ENCODE measurements at places on chromosomes 5 and 9.
A peak's percentile ranks its signal among the peaks of the same experiment; 100 is the strongest.

DNA sequence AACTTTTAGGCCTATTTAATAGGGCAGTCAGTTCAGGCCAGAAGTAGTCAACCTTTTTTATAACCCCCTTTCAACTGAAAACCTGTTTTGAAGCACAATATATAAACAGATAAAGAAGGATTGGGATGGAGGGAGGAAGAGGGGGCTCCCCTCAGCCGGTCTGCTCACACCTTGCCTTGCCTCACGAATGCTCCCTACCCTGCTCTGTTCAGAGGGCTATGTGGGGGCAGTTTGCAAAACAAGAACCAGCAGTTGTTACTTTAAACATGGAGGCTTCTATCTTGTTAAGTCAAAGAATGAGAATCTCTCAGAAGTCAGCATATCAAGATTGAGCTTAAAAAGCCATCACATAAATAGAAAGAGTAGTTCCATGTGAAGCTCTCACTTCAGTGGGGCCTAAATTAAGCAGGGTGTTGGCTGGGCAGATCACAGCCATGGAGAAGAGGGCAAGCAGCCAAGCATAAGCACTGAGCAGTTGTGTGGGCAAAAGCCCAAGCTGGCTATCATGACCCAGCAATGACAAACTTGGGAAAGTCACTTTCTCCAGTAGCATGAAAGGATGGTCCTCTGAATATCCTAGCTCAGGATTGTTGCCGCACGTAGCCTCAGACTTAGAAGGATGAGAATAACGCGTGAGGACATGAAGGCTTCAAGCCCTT is 70.6 kb downstream of the ALDH1A1 start:
- no peak for DNase-seq

DNA sequence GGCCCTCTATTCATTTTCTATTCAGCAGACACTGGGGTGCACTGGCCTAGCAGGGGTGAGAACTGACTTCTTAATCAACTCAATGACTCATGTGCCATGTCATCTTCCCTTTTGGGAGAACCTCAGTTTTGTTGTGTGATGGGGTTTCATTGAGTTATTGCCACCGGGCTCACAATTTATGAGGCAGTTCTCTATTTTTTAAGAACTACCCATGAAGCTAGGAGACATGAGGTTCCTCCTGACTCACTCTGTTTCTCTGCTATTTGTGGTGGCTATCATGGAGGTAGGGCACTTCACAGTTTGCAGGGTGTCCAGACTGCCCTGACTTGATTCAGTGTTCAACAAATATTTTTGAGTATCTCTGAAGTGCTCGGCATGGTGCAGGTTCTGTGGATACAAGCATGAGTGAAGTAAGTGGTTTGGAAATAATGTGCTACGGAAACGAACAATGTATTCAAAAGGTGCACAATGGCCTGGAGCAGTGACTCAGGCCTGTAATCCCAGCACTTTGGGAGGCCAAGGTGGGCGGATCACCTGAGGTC is 39.3 kb downstream of the SPARC start:
- peak; percentile 85 for DNase-seq

- DNase-seq, result no peak
Measured at GRCh38 chr9:122251351-122251750, 13.3 kb downstream of the RBM18 start.

DNA sequence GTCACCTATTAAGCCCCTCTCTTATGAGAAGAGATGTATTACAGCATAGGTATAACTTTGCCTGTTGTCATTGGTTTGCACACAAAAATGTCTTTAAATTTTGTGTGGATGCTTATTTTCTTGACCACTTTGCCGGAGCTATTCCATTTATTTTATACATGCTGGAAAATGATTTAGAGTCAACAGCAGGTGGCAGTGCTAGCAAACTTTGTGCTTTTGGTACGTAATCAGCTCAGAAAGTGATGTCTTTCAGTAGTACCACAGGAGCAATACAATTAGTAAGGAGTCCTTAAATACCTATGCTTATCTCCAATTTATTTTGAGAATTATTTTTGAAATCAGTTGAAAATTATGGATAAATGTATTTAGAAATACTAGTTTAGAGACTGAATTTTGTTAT is 19.8 kb upstream of the NUDT12 start:
- DNase-seq, result no peak

DNA sequence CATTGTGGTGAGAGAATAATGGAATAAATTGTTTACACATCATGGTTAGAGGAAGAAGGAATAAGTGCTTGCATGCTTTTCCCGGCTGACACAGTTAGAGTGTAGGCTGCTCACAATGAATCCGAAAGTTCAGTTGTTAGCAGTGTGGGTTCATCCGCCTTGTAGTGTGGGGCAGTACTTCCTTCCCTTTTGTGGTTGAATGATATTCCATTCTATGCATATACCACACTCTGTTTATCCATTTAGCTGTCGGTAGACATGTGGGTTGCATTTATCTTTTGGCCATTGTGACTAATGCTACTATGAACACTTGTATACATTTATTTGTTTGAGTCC is 84.0 kb downstream of the COL5A1 start:
- peak; percentile 75 for DNase-seq

DNA sequence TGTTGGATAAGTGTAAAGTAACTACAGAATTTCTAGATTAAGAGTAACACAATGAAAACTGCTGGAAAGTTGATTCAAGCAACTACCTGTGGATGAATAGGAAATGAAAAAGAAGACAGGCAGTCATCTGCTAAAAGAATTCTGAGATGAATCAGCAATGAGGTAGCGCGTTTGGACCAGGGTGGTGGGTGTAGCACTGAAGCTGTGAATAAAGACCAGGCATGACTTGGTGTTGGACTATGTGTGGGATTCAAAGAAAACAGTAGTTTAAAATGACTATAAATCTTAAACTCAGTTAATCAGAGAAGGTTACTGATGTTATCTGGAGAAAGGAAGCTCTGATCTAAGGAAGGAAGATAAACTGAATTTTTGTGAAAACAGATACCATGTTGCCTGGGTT is 159.8 kb downstream of the FBN2 start:
- DNase-seq, result no peak

- DNase-seq, result no peak
Measured at GRCh38 chr5:136621743-136622142, 256.4 kb upstream of the TRPC7 start.

GRCh38 chr5:138574744-138575193 is 432 bp downstream of the HSPA9 start:
- DNase-seq, result no peak

DNA sequence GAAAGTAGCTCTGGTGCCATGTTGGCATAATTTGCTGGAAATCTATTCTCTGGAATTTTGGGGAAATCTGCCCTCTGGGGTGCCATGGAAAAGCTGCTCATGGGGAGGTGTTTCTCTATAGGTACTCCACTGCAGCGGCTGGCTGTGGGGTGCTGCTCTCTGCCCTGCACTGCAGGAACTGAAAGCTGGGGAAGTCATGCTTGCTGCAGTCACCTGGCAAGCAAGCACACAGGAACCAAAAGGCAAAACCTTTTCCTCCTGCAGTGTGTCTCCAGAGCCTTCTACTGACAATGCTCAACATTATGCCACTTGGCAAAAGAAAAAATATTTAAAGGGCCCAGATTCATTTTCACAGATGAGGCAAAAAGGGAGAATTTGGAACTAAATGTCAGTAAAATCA is 25.8 kb upstream of the CARNMT1 start:
- DNase-seq, result no peak

- no peak for DNase-seq
Measured at GRCh38 chr5:139214646-139215045, 16.5 kb upstream of the SIL1 start.

DNA sequence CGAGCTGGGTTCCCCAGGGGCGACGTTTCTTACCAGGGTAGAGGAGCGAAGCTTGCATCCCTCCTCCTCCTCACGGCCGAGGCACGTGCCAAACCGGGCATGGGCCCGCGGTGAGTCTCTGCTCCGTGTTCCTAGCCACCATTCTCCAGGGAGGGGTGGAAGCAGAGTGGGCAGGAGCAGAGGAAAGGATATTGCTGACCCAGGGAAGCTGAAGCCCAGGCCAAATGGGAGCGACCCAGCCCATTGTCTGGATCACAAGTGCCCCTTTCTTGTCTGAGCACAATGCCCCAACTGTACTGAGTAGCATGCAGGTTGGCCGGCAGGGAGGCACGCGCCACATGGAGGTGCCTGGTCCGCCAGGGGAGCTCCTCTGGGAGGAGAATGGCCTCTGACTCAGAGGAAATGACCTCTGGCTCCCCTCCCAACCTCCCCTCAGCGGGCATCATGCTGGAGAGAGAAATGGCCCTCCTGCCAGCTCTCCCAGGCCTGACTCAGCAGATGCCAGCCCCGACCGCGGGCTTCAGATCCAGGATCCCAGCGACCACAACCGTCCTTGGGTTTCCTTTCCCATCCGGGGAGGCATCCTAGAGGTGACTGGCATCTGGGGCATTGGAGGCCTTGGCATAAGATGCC is 1.1 kb downstream of the PRR7 start:
- no peak for DNase-seq

- DNase-seq, result no peak
Measured at GRCh38 chr5:179227580-179228311, 117.5 kb downstream of the ADAMTS2 start.

- DNase-seq, result no peak
Measured at GRCh38 chr9:110028271-110028670, 179.7 kb downstream of the C9orf152 start.

- DNase-seq, result no peak
Measured at GRCh38 chr9:121990600-121991306, 102.4 kb downstream of the TTLL11 start.

GRCh38 chr5:98563885-98564653 is 209.4 kb upstream of the RGMB start:
- DNase-seq, result no peak

DNA sequence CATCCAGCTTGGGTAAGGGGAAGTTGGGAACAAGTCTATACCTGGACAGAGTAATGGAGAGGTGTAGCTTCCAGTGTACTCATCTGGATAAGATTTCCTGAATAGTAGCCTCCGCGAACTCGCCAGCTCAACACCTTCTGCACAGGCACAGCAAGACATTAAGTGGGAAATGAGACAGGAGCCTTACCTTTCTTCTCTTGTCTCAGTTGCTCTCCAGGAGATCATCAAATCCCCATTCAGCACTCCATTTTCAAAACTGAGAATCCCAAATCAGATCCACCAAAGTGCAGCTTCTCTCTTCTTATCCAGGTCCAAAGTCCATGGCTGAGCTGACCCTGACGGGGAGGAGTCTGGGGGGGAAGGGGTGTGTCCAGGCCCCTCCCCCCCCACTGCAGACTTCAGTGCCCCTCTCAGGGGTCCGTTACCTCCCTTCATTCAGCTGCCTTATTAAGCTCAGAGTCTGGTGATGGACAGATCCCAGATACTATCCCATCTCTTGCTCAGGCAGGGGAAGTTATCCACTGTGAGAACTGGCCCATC is 5.9 kb upstream of the MGAT1 start:
- DNase-seq, result no peak

Measured in bone marrow (tissue), 2 donors.